ENCODE measurements at places on chromosomes 7 and 10. TPM values are rescaled to one million over a fixed set of nuclear protein-coding genes. Genes with fewer than 3 reads are reported as not detected.

ERCC6 gene
- total RNA-seq, result 9.7 TPM

SLC29A4 gene
- total RNA-seq, result 28.3 TPM

AFAP1L2 gene
- 3.8 TPM for total RNA-seq

MUC12 gene
- 2.4 TPM for total RNA-seq

- DNase-seq, result no peak
Observed at GRCh38 chr7:1752771-1753563, 82.9 kb downstream of the ELFN1 start.

- DNase-seq, result no peak
Observed at GRCh38 chr10:123074215-123074614, 61.6 kb upstream of the HMX3 start.

GRCh38 chr7:2670720-2671391 is 17.1 kb upstream of the AMZ1 start:
- peak; percentile 64 for DNase-seq

DNA sequence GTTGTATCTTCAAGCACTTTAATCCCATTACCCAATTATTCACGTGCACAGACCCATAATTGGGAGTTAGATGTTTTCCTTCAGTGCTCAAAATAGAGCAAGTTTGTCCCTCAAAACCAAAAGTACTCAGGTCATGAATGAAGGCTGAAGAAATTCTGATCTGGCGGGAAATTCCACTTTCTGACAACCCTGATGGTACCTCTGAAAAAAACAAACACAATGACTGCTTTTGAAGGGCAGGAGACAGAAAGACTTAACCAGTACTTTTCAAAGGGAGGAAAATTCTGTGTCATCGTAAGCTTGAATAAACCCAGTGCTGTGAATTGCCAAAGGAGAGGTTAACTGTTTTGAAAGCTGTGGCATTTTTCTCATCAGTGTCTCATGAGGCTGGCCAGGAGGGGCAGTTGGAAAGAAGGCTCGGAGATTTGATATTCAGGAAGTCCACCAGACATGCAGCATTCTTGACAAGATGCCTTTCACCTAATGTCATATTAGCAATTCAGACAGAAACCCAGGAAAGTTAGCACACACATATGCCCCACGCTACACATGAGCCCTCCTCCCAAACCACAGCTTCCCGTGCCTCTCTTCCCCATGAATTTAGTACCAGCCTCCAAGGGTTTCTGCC is 347.0 kb downstream of the KCNMA1 start:
- no peak for DNase-seq

DNA sequence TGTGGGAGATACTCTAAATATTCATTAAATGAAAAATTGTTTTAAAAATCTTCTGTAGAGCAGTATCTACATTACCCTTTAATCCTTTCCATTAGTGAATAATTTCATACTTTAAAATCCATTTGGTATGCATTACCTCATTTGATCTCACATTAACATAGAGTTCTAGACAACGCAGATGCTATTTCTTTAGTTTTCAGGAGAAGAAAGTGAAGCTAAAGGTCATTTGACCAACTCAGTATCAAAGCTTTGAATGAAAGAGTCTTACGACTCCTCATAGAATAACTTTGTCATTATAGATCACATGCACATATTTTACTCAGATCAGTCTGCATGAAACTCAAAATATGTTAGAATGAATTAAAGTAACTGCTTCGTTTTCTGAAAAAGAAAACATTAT is 460.2 kb downstream of the DNAJB9 start:
- no peak for DNase-seq

DNA sequence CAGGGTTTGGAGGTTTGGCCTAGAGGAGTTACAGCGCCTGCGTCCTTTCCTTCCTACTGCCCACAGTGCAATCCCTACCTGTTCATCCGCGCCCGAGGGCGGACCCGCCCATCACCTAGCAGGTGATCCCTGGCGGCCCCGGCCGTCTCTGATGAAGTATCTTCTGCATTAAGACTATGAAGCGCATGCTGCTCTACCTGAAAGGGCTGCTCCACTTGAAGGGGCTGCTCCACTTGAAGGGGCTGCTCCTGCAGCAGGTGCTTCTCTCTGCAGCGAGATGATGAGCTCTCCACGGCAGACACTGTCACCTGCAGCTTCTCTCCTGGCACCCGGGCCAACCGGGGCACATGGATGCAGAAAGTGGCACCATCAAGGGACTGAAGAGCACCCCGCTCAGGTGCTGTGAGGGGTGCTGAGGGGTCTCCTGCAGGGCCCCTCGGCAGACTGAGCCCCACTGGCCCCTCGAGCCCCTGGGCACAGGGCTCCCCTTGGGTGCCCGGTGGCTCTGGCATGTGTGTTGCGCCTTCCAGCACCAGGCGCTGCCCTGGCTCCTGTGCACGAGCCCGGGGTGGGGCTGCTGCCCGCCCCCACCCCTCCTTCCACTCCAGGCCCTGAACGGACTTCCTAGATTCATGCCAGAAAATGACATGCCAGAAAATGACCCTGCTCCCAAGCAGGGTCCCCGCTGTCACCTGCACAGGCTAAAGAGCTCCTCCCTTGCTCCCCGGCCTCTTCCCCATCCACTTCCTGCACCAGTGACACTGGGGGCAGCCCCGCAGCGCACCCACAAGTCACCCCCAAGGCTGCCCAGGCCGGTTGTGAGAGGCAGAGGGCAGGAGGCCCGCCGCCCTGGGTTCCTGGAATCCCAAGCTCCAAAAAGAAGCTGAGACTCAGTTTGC is 29.4 kb downstream of the WDR86 start:
- DNase-seq, result no peak

DNA sequence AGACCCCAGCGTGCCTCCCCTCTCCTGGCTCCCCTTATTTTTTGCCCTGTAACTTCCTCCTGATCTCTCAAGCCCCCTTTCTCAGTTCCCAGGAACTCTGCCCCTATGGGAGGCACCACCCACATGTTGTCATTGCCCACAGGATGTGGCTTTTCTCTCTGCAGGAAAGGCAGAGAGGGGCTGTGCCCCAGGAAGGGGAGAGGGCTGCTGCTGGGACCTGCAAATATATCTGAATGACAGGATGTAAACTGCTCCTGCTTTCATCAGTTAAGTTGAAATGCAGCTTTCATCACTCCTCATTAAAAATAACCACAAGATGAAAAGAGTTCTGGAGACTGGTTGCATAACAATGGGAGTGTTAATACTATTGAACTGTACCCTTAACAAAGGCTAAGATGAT is 103.3 kb downstream of the CLEC2L start:
- DNase-seq, result no peak

GRCh38 chr10:132746801-132747625 is 38.9 kb downstream of the NKX6-2 start:
- DNase-seq, result no peak

GRCh38 chr10:96280859-96281258 is 9.5 kb upstream of the BLNK start:
- no peak for DNase-seq

- peak; percentile 71 for DNase-seq
Observed at GRCh38 chr7:67105377-67105776, 108.7 kb downstream of the TYW1 start.
